HCT116 (cell line): ENCODE measurements at places on chromosomes 13 and 19. TPM values are rescaled to one million over a fixed set of nuclear protein-coding genes. Genes with fewer than 3 reads are reported as not detected.

The DHRS12 gene
- total RNA-seq = 3.9 TPM

GRCh38 chr19:30857388-30857787 is 485.2 kb downstream of the ZNF536 start:
- H3K4me1 ChIP-seq = no peaks in the 10 kb centered on the region
- no peaks in the 10 kb centered on the region for H3K36me3 ChIP-seq
- no peak overlapping the region for H3K4me3 ChIP-seq
- H3K27ac ChIP-seq = no peak overlapping the region
- no peaks in the 10 kb centered on the region for H3K27me3 ChIP-seq

The NANOS3 gene
- not detected for total RNA-seq

The CDX2 gene
- total RNA-seq = 12.5 TPM

GRCh38 chr13:77143431-77143830 is 116.5 kb upstream of the FBXL3 start:
- H3K27ac ChIP-seq = no peak overlapping the region
- DNase-seq = no peak
- no peaks in the 10 kb centered on the region for H3K27me3 ChIP-seq
- no peaks in the 10 kb centered on the region for H3K36me3 ChIP-seq
- H3K4me3 ChIP-seq = no peak overlapping the region

DNA sequence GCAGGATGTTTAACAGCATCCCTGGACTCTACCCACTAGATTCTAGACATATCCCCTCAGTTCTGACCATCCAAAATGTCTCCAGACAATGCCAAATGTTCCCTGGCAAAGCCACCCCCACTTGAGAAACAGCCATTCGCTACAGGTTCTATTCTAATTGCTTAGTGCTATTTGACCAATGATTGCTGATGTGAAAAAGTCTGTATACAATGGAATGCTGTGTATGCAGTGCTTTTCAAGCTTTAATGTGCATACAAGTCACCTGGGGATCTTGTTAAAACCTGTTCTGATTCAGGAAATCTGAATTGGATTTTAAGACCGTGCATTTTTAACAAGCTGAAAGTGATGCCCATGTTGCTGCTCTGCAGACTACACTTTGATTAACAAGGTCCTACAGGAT is 331.8 kb upstream of the KLF12 start:
- no peak for DNase-seq
- H3K27ac ChIP-seq = no peak overlapping the region
- no peaks in the 10 kb centered on the region for H3K27me3 ChIP-seq

The TUBA3C gene
- total RNA-seq = not detected

GRCh38 chr13:73173279-73173811 is 114.5 kb downstream of the KLF5 start:
- no peak overlapping the region for H3K4me3 ChIP-seq
- no peaks in the 10 kb centered on the region for H3K36me3 ChIP-seq
- H3K4me1 ChIP-seq = no peaks in the 10 kb centered on the region
- H3K27ac ChIP-seq = no peak overlapping the region
- no peaks in the 10 kb centered on the region for H3K27me3 ChIP-seq

The ZNF93 gene
- not detected for total RNA-seq

- H3K36me3 ChIP-seq = no peaks in the 10 kb centered on the region; the same call in 1 of the 2 replicates
- no peaks in the 10 kb centered on the region for H3K27me3 ChIP-seq
- peaks cover 6% of the 10 kb centered on the region for H3K4me1 ChIP-seq
- no peak overlapping the region for H3K27ac ChIP-seq
Observed at GRCh38 chr19:45010306-45010705, 9.0 kb downstream of the RELB start.

- peaks cover 10% of the 10 kb centered on the region; the same call in 1 of the 2 replicates for H3K4me1 ChIP-seq
- no peak overlapping the region for H3K4me3 ChIP-seq
- H3K36me3 ChIP-seq = peaks cover 39% of the 10 kb centered on the region; the same call in 1 of the 2 replicates
- H3K27me3 ChIP-seq = no peaks in the 10 kb centered on the region
Observed at GRCh38 chr19:46718934-46719622, 2.2 kb upstream of the PRKD2 start.

DNA sequence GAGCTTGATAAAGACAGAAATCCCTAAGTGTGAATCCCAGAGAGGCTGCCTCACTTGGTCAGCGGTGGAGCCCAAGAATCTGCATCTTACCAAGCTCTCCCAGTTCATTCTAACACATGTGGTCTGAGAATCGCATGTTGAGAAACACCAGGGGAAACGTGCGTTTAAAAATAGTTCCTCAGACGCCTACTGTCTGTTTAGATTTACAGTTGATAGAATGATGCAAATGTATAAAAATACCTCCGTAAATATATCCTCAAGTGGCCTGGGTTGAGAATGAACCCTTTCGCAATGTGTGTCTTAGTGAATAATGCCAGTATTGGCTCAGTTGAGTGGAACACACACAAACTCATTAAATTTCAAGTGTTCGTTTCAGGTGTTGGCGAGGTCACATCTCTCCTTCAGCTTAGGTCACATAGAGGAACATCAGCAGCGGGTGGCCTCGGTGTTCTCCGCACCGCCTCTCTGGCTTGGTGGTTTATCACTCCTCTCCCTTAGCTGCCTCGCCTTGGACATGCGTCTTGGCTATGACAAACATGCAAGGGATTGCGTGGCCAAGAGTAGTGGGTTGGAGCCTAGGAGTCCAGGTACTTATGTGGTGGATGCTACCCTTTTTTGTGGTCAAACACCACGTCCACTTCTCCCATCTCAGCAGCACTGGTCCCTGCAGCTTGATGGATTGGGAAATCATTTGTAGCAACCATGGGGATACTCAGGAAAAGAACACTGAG is 117.6 kb upstream of the SPATA13 start:
- no peak overlapping the region for H3K4me3 ChIP-seq
- no peak overlapping the region for H3K27ac ChIP-seq
- DNase-seq = no peak
- no peaks in the 10 kb centered on the region for H3K27me3 ChIP-seq

GRCh38 chr19:14603990-14604387 is 21.1 kb downstream of the CLEC17A start:
- H3K27me3 ChIP-seq = no peaks in the 10 kb centered on the region
- H3K4me1 ChIP-seq = no peaks in the 10 kb centered on the region
- no peaks in the 10 kb centered on the region for H3K36me3 ChIP-seq
- DNase-seq = no peak

- no peak overlapping the region for H3K27ac ChIP-seq
- DNase-seq = no peak
- no peaks in the 10 kb centered on the region for H3K27me3 ChIP-seq
- H3K36me3 ChIP-seq = no peaks in the 10 kb centered on the region
Observed at GRCh38 chr13:35995136-35995535, 136.0 kb downstream of the DCLK1 start.

GRCh38 chr13:37481885-37482227 is 116.7 kb downstream of the POSTN start:
- no peaks in the 10 kb centered on the region for H3K36me3 ChIP-seq
- no peak overlapping the region for H3K27ac ChIP-seq
- no peaks in the 10 kb centered on the region for H3K4me1 ChIP-seq
- no peak for DNase-seq
- H3K27me3 ChIP-seq = no peaks in the 10 kb centered on the region

The RABAC1 gene
- total RNA-seq = 66.3 TPM

GRCh38 chr13:27704681-27705080 is 83.0 kb downstream of the POLR1D start:
- no peaks in the 10 kb centered on the region for H3K4me1 ChIP-seq
- no peaks in the 10 kb centered on the region for H3K27me3 ChIP-seq
- no peak overlapping the region for H3K4me3 ChIP-seq
- no peaks in the 10 kb centered on the region for H3K36me3 ChIP-seq
- no peak for DNase-seq

The NR1H2 gene
- 40.3 TPM for total RNA-seq

GRCh38 chr19:21158523-21159135 is 16.8 kb downstream of the ZNF431 start:
- no peak overlapping the region for H3K4me3 ChIP-seq
- H3K27ac ChIP-seq = no peak overlapping the region
- DNase-seq = no peak
- no peaks in the 10 kb centered on the region for H3K27me3 ChIP-seq
- no peaks in the 10 kb centered on the region for H3K36me3 ChIP-seq

The CFAP97D2 gene
- not detected for total RNA-seq

The FGF14 gene
- not detected for total RNA-seq

DNA sequence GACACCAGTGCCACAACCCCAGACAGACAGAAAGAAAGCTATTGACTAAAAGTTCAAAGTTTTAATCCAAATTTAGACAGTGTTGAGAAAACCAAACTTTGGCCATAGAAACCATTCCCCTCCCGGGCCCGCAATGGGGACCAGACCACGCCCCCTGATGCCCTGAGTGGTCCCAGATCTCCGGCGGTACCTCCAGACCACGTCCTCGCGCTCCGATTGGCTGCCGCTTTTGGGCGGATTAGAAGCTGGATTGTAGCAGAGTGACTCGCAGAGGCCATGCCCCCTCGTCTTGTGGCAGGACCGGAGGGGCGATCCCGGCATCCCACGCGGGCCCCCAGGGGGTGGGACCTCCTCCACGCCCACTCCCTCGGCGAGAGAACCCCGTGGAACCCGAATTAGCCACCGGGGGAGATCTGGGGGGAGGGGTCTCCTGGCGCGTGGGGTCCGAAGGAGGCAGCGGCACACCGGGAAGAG is 797 bp upstream of the HSD17B14 start:
- peak overlapping the region; percentile 56; the same call in 1 of the 2 replicates for H3K27ac ChIP-seq
- DNase-seq = peak; percentile 51
- no peak overlapping the region for H3K4me3 ChIP-seq
- H3K27me3 ChIP-seq = no peaks in the 10 kb centered on the region

GRCh38 chr13:43389573-43389972 is 366.2 kb downstream of the DNAJC15 start:
- H3K36me3 ChIP-seq = no peaks in the 10 kb centered on the region
- DNase-seq = no peak
- H3K27ac ChIP-seq = no peak overlapping the region
- H3K4me1 ChIP-seq = peaks cover 11% of the 10 kb centered on the region
- H3K27me3 ChIP-seq = peaks cover 4% of the 10 kb centered on the region; the same call in 1 of the 2 replicates

DNA sequence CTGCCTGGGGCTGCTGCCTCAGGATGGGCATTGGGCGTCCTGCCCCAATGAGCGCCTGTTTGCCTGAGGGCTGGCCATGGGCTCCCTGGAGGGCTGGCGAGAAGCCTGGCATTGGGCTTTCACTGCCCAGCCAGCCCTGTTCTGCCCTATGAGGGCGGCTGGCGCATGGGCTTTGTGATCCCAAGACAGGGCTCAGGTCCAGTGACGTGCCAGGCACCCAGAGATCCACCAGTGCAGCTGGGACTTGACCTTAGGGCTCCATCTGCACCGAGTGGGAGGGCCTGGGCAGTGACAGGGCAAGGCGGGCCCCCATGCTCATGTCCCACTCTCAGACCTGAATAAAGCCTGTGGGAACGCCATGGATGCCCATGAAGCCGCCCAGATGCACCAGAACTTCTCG is 34.3 kb downstream of the MAU2 start:
- DNase-seq = no peak
- no peak overlapping the region for H3K4me3 ChIP-seq
- no peak overlapping the region for H3K27ac ChIP-seq
- H3K36me3 ChIP-seq = peaks cover 4% of the 10 kb centered on the region; the same call in 1 of the 2 replicates
- H3K4me1 ChIP-seq = no peaks in the 10 kb centered on the region

DNA sequence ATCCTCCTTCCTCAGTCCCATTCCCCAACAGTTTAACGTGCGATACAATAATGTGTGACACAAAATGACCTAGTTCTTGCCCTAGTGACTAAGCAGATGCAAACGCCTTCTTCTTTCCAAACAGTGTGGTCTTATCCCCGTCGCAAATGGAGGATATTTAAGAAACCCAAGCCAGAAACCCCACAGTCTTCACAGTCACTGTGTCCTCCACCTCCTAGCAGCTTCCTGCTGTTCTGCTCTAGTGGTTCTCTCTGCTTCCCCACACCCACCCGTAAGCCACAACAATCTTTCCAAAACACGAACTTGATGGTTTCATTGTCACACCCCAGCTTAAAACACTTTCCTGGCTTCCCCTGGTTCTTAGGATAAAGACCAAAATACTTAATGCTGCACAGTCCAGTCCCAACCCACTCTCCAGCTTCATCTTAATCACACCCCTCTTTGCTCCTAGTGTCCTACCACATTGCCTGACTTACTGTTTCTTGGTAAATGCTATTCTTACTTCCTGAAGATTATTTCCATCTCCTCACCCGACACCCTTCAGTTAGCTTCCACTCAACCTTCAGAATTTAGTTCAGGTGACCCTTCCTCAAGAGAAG is 32.3 kb downstream of the ITM2B start:
- no peak overlapping the region for H3K4me3 ChIP-seq
- H3K36me3 ChIP-seq = peaks cover 12% of the 10 kb centered on the region
- H3K4me1 ChIP-seq = no peaks in the 10 kb centered on the region; the same call in 1 of the 2 replicates
- no peak overlapping the region for H3K27ac ChIP-seq
- no peaks in the 10 kb centered on the region for H3K27me3 ChIP-seq

DNA sequence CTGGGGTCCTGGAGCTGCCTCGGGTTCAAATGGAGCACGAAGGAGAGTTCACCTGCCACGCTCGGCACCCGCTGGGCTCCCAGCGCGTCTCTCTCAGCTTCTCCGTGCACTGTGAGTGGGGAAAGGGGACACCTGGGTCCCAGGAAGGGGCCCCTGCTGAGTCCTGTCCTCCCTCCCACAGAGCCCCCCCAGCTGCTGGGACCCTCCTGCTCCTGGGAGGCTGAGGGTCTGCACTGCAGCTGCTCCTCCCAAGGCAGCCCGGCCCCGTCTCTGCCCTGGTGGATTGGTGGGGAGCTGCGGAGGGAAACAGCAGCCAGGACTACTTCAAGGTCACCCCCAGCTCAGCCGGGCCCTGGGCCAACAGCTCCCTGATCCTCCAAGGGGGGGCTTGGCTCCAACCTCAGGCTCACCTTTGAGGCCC is 11.0 kb upstream of the SIGLEC11 start:
- no peak overlapping the region for H3K27ac ChIP-seq
- H3K36me3 ChIP-seq = no peaks in the 10 kb centered on the region
- H3K27me3 ChIP-seq = no peaks in the 10 kb centered on the region
- no peaks in the 10 kb centered on the region for H3K4me1 ChIP-seq

- H3K27me3 ChIP-seq = no peaks in the 10 kb centered on the region
- no peaks in the 10 kb centered on the region for H3K36me3 ChIP-seq
- no peak overlapping the region for H3K27ac ChIP-seq
- no peak for DNase-seq
- no peaks in the 10 kb centered on the region for H3K4me1 ChIP-seq
Observed at GRCh38 chr13:64697226-64697625, 2532.9 kb downstream of the PCDH9 start.

DNA sequence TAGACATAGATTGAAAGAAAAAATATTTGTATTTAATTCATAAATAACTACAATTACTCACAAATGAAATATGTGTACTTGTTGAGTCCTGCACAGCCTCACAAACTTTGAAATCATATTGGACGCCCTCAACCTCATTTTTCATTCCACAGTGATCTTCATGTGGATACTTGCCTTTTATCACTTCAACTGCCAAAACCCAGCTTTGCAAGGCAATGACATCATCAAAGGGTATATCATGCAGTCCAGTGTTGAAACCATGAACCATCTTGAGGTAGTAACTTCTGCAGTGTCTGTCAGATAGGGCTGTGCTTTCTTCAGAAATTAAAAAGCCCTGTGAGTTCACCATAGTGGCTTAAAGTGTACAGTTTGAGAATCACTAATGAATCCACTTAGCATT is 82.2 kb downstream of the HS6ST3 start:
- H3K27me3 ChIP-seq = peaks cover 24% of the 10 kb centered on the region
- no peak overlapping the region for H3K4me3 ChIP-seq
- H3K4me1 ChIP-seq = no peaks in the 10 kb centered on the region
- H3K36me3 ChIP-seq = no peaks in the 10 kb centered on the region
- DNase-seq = no peak
- no peak overlapping the region for H3K27ac ChIP-seq

The LGALS14 gene
- not detected for total RNA-seq
